ENCODE measurements at places on chromosomes 4 and X.

DNA sequence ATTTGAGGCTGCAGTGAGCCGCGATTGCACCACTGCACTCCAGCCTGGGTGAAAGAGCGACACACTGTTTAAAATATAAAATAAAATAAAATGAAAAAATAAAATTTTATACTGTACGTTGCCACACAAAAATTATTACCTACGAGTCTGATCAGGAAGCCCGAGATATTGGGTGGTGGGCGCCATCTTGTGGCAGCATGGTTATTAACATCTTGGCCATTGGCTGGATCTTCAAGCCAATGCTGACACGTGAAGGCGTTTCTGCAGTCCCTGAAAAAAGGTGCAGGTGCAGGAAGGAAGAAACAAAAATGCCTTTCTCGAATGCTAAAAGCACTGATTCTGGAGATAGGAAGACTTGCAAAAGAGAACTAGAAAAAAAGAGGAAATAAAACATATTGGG is 4.9 kb upstream of the TLR8 start:
- DNase-seq, result peak; percentile 75

- DNase-seq, result peak; percentile 7
Measured at GRCh38 chr4:96035727-96036126, 195.8 kb downstream of the PDHA2 start.

GRCh38 chr4:102403116-102403515 is 57.8 kb upstream of the SLC39A8 start:
- DNase-seq, result no peak

- DNase-seq, result no peak
Measured at GRCh38 chrX:41289095-41289494, 44.9 kb upstream of the DDX3X start.

- no peak for DNase-seq
Measured at GRCh38 chrX:40734971-40735324, 394 bp downstream of the MED14 start.

DNA sequence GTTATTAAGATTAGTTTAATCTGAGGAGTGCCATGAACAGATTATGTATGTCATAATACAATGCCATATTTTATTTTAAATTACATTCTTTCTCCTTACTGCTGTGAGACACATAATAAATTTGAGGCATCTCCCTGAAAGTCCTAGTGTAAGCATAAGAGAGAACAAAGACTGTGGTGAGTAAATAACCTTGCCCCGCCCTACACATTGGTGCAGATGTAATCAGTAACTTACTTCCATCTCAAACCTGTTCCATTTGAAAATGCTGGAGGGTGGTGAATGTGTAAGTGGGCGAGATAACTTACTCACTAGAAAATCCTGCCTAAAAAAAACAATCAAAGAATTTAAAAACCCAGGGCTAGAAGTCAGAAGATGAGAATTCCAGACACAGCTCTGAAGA is 338.1 kb upstream of the SLIT2 start:
- no peak for DNase-seq

DNA sequence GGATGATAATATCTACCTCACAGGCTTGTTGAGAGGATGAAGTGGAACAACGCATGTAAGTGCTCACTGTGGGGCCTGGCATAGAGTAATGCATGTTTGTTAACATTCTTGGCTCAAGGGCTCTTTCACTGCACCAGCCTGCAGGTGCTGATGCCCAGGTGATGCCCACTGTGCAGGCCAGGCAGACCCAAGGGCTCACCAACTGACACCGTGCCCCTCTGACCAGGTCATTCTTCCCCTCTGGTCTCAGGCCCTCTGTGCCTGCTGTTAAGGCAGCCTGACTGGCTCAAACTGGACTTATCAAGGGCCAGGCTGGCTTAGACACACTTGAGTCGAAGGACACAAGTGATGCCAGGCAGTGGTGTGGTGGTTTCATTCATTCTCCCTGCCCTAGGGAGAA is 90.5 kb downstream of the PJA1 start:
- no peak for DNase-seq

GRCh38 chrX:78029663-78030062 is 60.2 kb upstream of the PGAM4 start:
- DNase-seq, result peak; percentile 6

DNA sequence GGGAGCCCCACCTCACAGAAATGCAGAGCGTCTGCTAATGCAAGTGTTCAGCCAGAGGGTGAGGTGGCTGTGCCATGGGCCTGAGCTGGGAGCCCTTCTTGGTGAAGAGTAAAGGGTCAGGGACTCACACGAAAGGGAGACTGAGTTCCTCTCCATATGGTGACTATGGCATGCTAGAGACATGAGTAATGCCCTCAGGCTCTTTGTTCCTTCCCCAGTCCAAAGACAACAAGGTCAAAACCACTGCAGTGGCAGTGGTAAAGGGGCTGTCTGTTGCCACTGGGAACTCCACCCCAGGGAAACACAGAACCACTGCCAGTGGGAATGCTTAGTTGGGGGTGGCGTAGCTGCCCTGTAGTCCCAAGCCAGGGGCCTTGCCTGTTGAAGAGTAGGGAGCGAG is 22.4 kb downstream of the RAB40AL start:
- DNase-seq, result no peak

DNA sequence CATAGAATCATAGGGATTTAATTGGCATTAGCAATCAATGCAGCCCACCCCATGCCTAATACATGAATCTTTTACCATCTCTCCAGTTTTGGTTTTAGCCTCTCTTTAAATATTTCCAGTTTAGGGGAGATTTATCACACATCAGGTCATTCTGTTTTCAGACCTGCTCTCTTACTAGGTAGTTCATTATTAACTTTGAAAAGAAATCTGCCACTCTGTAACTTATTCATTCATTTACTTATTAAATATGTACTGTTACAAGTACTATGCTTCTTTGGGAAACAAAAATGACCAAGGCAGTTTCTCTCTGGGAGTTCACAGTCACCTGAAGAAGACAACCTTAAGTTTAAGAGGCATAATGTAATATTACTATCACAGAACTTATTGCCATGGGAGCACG is 62.1 kb downstream of the USO1 start:
- DNase-seq, result no peak

- peak; percentile 9 for DNase-seq
Measured at GRCh38 chr4:1245481-1246051, 3.4 kb downstream of the CTBP1 start.

- DNase-seq, result no peak
Measured at GRCh38 chr4:168880811-168881595, 129.1 kb downstream of the CBR4 start.

GRCh38 chrX:37904833-37905232 is 57.5 kb upstream of the DYNLT3 start:
- no peak for DNase-seq

DNA sequence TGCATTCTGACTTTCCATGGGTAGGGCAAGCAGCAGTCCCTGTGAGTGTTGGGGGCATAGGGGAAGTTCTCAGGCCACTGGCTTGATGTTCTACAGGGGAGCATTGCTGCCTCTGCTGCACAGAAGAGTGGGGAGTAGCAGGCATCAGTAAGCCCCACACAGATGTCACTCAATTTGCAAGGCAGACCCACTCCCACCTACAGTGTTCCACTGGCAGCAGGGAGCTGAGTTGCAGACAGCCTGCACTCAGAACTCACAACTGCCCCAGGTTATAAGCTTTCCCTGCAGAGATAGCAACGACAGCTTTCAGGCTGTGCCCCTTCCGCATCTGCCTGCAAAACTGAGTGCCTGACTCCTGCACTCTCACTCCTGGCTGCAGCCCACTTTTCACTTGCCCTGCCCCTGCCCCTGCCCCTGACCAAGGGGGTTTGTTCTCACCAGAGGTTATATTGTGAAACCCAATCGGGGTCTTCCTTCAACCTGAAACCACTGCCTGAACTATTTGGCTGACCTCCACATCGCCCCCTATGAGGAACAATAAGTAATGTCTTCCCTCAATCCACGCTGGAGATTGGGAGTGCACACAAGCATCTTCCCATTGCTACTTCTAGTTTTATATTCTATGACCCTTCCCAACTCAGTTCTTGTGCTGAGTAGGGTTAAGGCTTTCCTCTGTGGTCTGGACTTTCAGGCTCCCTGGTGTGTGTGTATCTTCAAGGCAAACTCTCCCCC is 227.4 kb upstream of the CXorf51B start:
- DNase-seq, result no peak

GRCh38 chrX:130097507-130098209 is 12.6 kb downstream of the ELF4 start:
- peak; percentile 56 for DNase-seq

GRCh38 chr4:64144994-64145393 is 264.3 kb downstream of the TECRL start:
- no peak for DNase-seq

GRCh38 chr4:110780538-110780937 is 157.7 kb upstream of the PITX2 start:
- DNase-seq, result no peak

GRCh38 chr4:128668566-128668965 is 140.9 kb upstream of the JADE1 start:
- DNase-seq, result no peak

GRCh38 chr4:81470456-81471297 is 1.0 kb downstream of the RASGEF1B start:
- peak; percentile 7 for DNase-seq

DNA sequence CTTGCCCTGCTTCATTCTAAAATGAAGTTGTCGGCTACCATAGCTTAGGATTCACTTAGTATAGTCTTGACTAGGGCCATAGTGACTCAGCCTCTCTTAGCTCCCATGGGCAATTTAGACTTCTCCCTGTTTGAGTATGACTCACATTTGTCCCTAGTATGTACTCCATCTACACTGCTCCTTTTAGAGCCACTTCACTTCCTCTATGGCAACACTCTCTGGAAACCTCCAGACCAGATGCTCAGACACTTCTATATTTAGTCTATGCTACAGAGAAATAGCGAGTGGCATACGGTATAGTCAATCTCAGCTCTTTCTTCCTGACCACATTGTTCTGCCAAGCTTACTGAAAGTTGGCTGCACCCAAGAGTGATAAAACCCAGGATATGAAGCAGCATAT is 11.2 kb downstream of the MEPE start:
- no peak for DNase-seq

DNA sequence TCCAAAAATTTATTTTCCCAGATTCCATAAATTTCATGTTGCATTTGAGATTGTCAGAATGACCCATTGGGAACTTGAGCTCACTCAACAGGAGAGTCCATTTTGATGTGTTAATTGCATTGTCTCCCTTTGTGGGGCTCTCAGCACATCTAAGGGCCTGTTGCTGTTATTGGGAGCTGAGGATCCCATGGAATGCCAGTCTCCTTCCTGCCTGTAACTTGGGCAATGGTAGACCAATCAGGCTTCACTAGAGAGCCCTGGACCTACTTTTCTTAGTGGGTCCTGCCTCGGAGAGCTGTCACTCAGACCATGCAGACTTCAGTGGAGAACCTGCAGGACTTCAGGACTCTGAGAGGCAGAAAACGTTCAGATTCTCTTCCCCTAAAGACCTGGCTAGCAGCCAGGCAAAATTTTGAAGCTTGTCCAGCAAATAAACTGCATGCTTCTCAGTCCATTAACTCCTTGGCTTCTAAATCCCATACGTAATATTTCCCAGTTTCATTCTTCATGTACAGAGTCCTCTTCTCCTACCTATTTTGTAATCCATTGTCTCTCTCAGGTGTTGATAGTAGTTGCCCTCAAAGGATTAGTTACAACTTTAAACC is 25.1 kb downstream of the OCRL start:
- DNase-seq, result no peak

DNA sequence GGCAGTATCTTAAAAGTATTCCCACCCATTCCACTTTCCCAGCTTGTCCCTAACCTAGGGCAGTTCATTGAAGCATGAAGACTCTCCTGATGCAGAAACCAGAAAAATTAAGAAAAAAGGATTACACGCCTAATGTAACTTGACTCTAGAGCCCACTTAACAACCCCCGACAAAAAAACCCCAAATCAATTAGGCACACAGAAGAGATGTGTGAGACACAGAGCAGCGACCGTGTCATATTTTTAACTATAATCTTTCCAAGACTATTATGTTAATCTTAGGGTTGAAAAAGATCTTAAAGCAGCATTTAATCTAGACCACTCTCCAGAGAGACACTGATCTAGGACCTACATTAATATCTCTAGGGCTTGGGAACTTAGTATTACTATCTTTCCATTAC is 1.3 kb downstream of the YTHDC1 start:
- DNase-seq, result no peak

GRCh38 chr4:78018271-78019049 is 38.7 kb upstream of the FRAS1 start:
- DNase-seq, result no peak

GRCh38 chr4:150152766-150153165 is 74.5 kb downstream of the DCLK2 start:
- DNase-seq, result no peak

DNA sequence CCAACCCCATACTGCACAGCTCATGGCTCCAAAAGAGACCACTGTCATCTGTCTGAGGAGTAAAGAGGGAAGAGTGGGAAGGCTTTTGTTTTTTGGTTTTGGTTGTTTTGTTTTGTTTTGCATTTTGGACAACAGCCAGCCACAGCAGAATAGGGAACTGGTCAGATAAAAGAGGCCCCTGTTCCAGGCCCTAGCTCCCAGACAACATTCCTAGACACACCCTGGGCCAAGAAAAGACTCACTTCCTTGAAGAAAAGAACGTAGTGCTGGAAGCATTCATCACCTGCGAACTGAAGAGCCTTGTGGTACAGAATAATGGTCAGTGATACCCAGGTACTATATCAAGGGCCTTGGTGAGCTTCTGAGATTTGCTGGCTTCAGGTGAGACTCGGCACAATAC is 619.4 kb upstream of the SPANXN1 start:
- DNase-seq, result no peak

DNA sequence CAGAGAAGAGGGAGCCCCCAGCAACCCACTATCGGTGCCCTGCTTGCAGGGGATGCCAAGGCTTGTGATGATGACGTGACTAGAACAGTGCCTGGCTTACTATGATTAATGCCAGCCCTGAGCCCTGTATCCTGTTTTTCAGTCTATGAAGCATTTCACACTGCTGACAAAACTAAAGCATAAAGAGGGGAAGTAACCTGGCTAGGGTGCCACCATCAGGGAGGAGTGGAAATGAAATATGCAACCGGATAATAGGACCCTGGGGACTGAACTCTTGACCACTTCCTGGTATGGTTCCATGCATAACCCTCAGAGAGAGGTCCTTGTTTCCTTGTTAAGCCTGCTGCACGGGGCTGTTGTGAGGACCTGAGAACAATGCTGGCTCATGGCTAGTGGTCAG is 50.3 kb downstream of the MED28 start:
- DNase-seq, result peak; percentile 16

DNA sequence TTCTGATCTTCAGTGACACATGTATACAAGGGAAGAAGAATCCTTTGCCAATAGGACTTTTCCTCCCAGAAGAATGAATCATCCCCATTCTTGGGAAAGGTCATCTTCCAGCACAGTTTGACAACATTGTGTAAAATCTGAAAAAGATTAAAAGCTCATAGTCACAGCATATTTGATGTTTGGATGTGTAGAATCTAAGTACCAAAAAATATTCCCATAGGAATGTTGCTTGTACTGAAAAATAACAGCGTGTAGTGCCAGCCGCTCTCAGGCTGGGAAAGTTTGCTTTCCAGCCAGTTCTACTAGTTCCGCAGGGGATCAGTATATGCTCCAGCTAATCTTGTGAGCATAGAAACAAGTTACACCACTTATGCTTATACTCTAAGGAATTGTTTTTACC is 74.7 kb upstream of the IL13RA1 start:
- no peak for DNase-seq

- DNase-seq, result no peak
Measured at GRCh38 chr4:6161921-6162464, 38.4 kb downstream of the JAKMIP1 start.

- DNase-seq, result no peak
Measured at GRCh38 chrX:68355629-68355920, 77.7 kb downstream of the OPHN1 start.
